ENCODE measurements at places on chromosomes 7 and 10.

DNA sequence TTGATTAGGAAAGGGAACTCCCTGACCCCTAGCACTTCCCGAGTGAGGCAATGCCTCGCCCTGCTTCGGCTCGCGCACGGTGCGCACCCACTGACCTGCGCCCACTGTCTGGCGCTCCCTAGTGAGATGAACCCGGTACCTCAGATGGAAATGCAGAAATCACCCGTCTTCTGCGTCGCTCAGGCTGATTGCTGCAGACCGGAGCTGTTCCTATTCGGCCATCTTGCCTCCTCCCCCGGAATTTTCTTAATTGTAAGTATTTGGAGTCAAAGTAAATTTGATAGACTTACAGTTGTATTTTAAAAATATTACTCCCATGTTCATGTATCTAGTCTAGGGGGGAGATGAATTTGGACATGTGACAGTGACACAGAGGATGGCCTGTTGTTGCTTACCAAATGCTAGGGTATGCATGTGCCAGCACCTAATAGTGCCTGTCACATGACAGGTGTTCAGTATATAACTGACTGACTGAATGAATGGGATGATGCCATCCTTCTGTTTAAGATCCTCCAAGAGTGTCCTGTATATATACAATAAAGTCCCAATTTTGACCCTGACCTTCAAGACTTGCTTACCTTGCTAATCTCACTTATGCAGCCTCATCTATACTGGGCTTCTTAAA, 42.0 kb upstream of the ICA1 start:
- no peak for DNase-seq

GRCh38 chr7:139597028-139597427, 73.5 kb downstream of the CLEC2L start:
- no peak for DNase-seq

- no peak for DNase-seq
Measured at GRCh38 chr7:12716134-12716681, 28.8 kb downstream of the ARL4A start.

GRCh38 chr7:45599851-45600706, 25.9 kb downstream of the ADCY1 start:
- DNase-seq = no peak

- DNase-seq = no peak
Measured at GRCh38 chr7:104005197-104005596, 15.7 kb upstream of the RELN start.

DNA sequence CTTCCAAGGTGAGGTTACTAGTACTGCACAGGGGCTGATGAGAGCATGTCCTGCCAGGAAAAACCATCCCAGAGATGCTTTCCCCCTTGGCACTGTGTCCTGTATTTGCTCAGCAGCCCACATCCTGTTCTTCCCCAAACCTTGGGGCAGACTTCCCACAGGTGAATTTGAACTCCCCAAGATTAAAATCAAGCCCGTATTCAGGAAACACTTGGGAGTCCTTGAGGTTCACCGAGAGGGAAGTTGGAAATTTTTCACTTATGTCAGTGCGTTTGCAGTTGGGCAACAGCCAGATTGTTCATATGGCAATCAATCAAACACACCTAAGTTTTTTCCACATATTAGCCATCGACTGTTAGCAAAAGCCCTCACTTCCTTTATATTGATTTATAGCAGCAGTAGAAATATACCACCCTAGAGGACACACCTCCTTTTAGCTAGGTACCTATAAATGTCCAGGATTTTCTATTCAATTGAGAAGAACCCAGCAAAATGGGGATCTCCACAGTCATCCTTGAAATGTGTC, at the start of gene DMBT1:
DMBT1 (plus strand) TSS at position 476 of the 526 bp plus-strand sequence; CDS start at position 493, 17 bp downstream.
- DNase-seq = no peak

Measured in activated naive CD8-positive, alpha-beta T cell treated with anti-CD3 and anti-CD28 coated beads, Interleukin-2, amount 50 U/mL, for 16 hours (primary cell).